ENCODE measurements at places on chromosomes 16 and 17.

GRCh38 chr16:49874613-49875237, 18.8 kb upstream of the ZNF423 start:
- DNase-seq = no peak

- peak; percentile 77 for DNase-seq
Measured at GRCh38 chr17:47978324-47978723, 7.4 kb downstream of the CDK5RAP3 start.

- no peak for DNase-seq
Measured at GRCh38 chr17:1743088-1743439, 393 bp downstream of the SERPINF2 start.

DNA sequence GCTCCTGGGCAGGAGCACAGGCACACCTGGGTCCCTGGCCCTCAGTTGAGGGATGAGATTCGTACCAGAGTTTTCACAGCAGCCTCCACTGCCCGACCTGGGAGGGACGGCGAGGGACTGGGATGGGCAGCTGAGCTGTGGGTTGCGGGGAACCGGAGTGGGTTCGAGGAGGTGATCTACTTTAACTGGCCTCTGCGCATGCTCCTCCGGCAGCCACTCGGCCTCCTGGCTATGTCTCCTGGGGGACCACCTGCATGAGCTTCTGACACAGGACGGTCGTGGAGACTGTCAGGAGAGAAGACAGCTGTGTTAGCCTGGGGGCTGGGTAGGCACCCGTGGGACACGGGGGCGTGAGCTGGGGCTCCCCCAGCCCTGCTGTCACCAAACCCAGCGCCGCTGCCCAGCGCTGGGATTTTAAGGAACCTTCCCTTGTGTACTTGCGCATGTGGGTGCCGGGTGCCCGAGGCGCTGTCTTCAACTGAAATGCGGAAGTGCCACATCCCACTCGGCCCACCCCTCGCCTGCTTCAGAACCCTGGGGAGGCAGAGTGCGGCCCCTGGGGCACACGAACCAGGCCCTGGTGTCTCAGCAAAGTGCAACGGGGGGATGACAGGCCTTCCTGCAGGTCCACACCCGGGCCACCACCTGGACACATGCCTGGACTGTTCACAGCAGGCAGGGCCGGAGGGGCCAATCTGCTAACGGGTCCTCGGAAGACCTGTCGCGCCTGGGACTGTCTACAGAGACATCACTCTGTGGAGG, 36.4 kb downstream of the SLC7A5 start:
- no peak for DNase-seq

- peak; percentile 81 for DNase-seq
Measured at GRCh38 chr16:57092786-57093411, 516 bp downstream of the CPNE2 start.

GRCh38 chr16:29844575-29845331, 18.3 kb downstream of the CDIPT start:
- DNase-seq = no peak
